ENCODE measurements at places on chromosomes 1 and 21.

DNA sequence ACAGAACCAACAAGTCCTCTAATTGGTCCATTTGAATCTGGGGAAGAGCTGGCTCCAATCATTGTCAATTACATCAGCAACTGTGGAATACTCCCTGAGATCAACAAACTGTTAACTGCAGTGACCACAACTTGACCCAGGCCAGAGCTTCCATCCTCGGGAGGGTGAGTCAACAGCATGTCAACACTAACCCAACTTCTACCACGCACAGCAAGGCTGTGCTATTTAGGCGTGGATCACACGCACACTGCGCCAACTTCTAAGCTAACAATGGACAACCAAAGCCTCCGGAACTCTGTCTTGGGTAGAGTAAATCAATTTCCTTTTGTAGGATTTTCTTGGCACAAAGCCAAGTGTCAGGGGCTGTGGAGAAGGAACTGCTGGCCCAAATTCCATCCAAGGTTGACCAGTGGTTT is 30.4 kb downstream of the APP start:
- DNase-seq = no peak

GRCh38 chr1:206479183-206480125 is 9.2 kb downstream of the IKBKE start:
- peak; percentile 88 for DNase-seq

- no peak for DNase-seq
These were observed 35.4 kb downstream of the TBCE start for GRCh38 chr1:235402457-235403200.

DNA sequence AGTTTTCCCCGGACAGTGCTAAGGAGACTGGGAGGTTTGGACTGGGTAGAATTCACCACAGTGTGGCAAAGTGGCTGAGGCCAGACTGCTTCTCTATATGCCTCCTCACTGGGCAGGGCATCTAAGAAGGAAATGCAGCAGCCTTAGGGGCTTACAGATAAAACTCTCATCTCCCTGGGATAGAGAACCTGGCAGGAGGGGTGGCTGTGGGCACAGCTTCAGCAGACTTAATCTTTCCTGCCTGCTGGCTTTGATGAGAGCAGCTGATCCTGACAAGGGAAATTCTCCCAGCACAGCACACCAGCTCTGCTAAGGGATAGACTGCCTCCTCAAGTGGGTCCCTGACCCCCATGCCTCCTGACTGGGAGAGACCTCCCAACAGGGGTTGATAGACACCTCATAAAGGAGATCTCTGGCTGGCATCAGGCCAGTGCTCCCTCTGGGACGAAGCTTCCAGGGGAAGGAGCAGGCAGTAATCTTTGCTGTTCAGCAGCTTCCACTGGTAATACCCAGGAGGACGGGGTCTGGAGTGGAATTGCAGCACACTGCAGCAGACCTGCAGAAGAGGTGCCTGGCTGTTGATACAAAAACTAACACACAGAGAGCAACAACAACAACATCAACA is 25.2 kb downstream of the KIFAP3 start:
- no peak for DNase-seq

DNA sequence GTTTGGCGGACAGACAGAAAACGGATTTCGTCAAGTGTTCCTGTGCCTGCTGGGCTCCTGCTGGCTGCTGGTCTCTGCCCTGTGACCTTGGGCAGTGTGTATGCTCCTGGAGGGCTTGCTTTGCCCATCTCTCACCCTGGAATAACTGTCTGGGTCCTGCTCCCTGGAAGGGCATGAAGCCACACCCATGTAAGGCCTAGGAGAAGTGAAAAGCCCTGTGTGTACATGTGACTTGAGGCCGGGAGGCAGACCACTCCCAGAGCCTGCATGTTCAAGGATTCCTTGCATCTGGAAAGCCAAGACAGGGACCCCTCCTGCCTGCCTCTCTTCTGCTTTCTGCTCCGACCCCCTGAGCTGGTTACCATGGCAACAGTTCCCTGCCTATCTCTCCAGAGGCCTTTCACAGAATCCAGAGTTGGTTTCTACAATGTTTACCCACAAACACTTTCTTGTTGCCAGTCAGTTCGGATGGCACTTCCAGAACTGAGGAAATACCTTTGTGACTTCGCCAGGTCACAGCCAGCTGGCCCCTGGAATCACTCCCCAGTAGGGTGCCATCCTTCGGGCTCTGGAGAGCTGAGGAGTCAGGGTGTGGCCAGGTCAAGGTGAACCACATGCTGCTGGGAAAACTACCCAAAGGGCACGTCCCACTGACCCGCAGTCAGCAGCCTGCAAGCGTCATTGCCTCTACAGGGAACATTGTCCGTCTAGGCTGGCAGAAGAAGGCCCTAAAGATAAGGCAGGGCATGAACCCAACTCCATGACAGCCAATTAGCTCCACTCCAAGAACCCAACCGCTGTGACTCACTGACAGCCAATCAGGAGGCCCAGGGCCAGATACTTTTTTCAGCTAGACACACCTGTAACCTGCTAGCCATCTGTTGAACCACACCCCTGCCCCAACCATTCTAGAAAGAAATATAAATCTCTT is 14.7 kb upstream of the GPR37L1 start:
- DNase-seq = no peak

DNA sequence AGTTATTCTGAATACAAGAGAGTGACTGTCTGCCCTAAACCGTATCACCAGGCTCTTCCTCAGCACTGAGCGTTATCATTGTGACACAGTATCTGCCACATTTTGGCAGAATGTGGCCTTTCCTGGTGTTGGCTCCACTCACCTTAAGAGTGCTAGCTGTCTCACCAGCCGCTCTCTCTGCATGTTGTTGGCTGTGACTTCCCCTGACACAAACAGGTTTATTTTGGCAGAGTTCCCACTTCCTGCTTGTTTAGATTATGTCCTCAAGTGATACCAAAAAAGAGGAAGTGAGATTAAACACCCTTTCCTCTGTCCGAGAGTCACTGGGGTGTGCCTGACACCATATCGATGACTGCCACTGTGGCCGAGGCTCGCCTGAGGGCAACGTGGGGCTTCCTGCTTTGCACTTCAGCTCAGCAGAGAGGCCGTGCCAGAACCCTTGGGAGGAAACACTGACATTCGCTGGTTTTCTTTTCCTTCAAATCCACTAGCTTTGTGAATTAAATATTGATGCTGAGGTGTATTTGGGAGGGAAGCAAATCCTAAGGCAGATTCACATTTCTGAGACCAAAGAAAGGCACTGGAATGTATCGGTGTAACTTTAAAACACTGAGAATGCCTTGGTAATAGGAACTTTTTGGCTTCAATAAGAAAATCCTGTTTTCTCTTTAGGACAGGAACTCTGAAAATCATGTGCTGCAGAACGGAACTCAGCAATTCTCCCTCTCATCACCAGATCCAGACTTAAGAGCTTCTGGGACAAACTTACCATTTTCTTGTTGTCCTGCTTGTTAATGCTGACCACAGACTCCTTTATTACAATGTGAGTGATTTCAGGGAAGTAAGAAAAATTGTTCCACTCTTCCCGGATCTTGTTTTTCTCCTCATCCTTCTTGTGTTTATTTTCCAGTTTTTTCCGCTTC is 102.1 kb downstream of the JAK1 start:
- DNase-seq = peak; percentile 76

- DNase-seq = no peak
These were observed 280.2 kb downstream of the ASTN1 start for GRCh38 chr1:176884286-176884685.

DNA sequence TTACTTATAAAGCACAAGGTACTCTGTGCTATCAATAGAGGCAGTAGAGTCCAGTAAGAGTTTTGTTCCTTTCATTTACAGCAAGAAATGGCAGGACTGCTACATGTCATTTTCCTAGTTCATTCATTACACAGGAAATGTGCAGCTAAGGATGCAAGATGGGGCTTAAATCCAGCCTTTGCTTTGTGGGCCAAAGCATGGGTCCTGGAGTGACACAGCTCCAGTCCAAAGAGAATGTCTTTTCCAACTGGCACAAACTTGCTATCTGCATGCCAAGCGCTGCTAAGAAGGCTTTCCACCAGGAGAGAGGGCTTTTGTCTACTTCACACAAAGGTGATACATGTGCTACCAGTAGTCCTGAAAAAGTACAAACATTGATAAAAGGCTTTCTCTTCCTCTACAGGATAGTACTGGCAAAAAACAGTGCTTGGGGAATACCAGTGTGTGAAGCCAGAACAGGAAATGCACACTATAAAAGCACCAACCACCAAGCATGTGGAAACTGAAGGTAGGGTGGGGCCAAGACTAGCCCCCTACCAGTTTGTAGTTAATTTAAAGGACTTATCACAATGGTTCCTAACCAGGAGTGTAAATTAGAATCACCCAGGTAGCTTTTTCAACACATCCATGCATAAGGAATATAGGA is 68.7 kb downstream of the ARID4B start:
- DNase-seq = no peak

GRCh38 chr1:224245188-224245587 is 62.1 kb downstream of the DEGS1 start:
- DNase-seq = no peak

Measured in GM13977 (cell line).